Smooth muscle cell of the umbilical artery (primary cell): ENCODE measurements at places on chromosomes 4 and X. TPM values are rescaled to one million over a fixed set of nuclear protein-coding genes. Genes with fewer than 3 reads are reported as not detected.

F9 gene
- not detected in 2 replicates for total RNA-seq

VCX3A gene
- total RNA-seq = not detected in 2 replicates

RNF175 gene
- total RNA-seq = 0.28 TPM in 1 of 2 replicates, not detected in the other

PORCN gene
- 9.3 and 10.4 TPM in 2 replicates for total RNA-seq

KDR gene
- total RNA-seq = 0.88 and 6.8 TPM in 2 replicates

ZNF185 gene
- total RNA-seq = 2.4 and 21.3 TPM in 2 replicates

STPG2 gene
- total RNA-seq = under 0.01 and 0.05 TPM in 2 replicates

GABRE gene
- 28.9 and 41.3 TPM in 2 replicates for total RNA-seq

MND1 gene
- 1.8 and 3.0 TPM in 2 replicates for total RNA-seq

KIAA1210 gene
- not detected in 2 replicates for total RNA-seq

TTC29 gene
- not detected in 2 replicates for total RNA-seq

GABRG1 gene
- total RNA-seq = not detected in 2 replicates

PAK3 gene
- 1.2 and 2.2 TPM in 2 replicates for total RNA-seq

PIR gene
- total RNA-seq = 9.5 and 13.7 TPM in 2 replicates

FAM133A gene
- 0.09 and 0.59 TPM in 2 replicates for total RNA-seq

DCAF8L2 gene
- total RNA-seq = not detected in 2 replicates

MAGEC3 gene
- not detected in 2 replicates for total RNA-seq

FRAS1 gene
- 3.9 and 5.3 TPM in 2 replicates for total RNA-seq

PRKG2 gene
- under 0.01 and 0.05 TPM in 2 replicates for total RNA-seq

CCDC158 gene
- total RNA-seq = under 0.01 and 0.23 TPM in 2 replicates

GATA1 gene
- total RNA-seq = not detected in 2 replicates

ETDA gene
- not detected in 2 replicates for total RNA-seq

NHS gene
- 0.30 and 1.4 TPM in 2 replicates for total RNA-seq

SLC34A2 gene
- total RNA-seq = not detected in 2 replicates

PASD1 gene
- total RNA-seq = not detected in 2 replicates

PDGFC gene
- 70.7 and 140 TPM in 2 replicates for total RNA-seq

CYBB gene
- not detected in 2 replicates for total RNA-seq

ITM2A gene
- not detected in 2 replicates for total RNA-seq

ELMOD2 gene
- 60.0 and 72.8 TPM in 2 replicates for total RNA-seq

PAGE2 gene
- total RNA-seq = not detected in 2 replicates

CDK16 gene
- total RNA-seq = 71.0 and 131 TPM in 2 replicates

USP17L10 gene
- not detected in 2 replicates for total RNA-seq

GAGE12J gene
- total RNA-seq = not detected in 2 replicates

P2RY4 gene
- 0.14 TPM in 1 of 2 replicates, not detected in the other for total RNA-seq

FAM9C gene
- not detected in 2 replicates for total RNA-seq

ATP5ME gene
- total RNA-seq = 39.6 and 71.6 TPM in 2 replicates

PDCL2 gene
- total RNA-seq = not detected in 2 replicates

DNAAF6 gene
- total RNA-seq = not detected in 2 replicates

SH3D19 gene
- 24.1 and 31.6 TPM in 2 replicates for total RNA-seq

POLN gene
- total RNA-seq = 5.3 TPM in 2 replicates

SPINK2 gene
- not detected in 2 replicates for total RNA-seq

MBNL3 gene
- 0.30 and 2.0 TPM in 2 replicates for total RNA-seq

LNX1 gene
- 2.0 and 4.5 TPM in 2 replicates for total RNA-seq

SMIM10 gene
- 1.8 and 3.6 TPM in 2 replicates for total RNA-seq

SMIM43 gene
- total RNA-seq = 0.09 and 1.2 TPM in 2 replicates

AMER1 gene
- total RNA-seq = 1.5 and 3.1 TPM in 2 replicates

GAGE12F gene
- total RNA-seq = not detected in 2 replicates

GYPA gene
- not detected in 2 replicates for total RNA-seq

CLCN4 gene
- total RNA-seq = 1.2 and 1.6 TPM in 2 replicates

KLB gene
- total RNA-seq = not detected in 2 replicates

HEPH gene
- 1.5 and 109 TPM in 2 replicates for total RNA-seq

SGMS2 gene
- total RNA-seq = 141 and 201 TPM in 2 replicates

SUPT20HL2 gene
- total RNA-seq = 0.28 TPM in 1 of 2 replicates, not detected in the other

ZNF141 gene
- total RNA-seq = 9.5 and 11.9 TPM in 2 replicates

CSAG1 gene
- not detected in 2 replicates for total RNA-seq

CXCL3 gene
- total RNA-seq = 6.5 and 11.9 TPM in 2 replicates

GJB1 gene
- total RNA-seq = not detected in 2 replicates
